ENCODE measurements at places on chromosomes 7 and 10.

DNA sequence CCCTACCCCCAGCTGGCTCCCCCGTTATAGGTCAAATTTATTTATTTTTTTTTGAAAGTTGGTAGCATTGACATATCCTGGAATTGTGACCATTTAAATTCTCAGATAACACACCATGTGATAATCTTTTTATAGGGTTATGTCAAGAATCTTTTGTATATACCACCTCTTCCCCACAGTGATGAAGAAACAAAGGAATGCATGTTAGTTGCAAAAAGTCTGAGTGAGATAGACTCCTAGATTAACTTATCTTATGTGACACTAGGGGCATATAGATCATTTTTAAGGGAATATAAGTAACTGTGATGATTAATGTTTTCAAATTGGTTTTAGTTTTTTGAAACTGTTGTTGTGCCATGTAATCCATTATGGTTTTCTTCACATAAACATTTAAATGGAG is 68.3 kb downstream of the MLLT10 start:
- no peak for DNase-seq

- peak; percentile 54 for DNase-seq
Observed at GRCh38 chr10:96511044-96511945, 2.4 kb downstream of the TLL2 start.

DNA sequence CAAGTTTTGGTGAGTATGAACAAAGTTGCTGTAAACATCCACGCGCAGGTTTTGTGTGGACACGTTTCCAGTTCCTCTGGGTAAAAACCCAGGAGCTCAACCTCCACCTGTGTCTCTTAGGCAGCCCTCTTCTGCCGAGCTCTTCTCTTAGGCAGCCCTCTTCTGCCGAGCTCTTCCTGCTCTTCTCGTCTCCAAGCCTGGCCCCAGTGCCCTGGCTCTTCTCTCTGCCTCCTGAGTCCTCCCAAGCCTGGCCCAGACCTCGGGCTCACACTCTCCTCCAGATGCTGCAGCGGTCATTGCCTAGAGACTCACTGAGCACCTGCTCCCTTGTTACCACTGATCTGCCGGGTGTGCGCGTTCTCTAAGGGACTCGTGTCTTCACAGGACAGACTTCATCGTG is 38.7 kb upstream of the BNIP3 start:
- no peak for DNase-seq

DNA sequence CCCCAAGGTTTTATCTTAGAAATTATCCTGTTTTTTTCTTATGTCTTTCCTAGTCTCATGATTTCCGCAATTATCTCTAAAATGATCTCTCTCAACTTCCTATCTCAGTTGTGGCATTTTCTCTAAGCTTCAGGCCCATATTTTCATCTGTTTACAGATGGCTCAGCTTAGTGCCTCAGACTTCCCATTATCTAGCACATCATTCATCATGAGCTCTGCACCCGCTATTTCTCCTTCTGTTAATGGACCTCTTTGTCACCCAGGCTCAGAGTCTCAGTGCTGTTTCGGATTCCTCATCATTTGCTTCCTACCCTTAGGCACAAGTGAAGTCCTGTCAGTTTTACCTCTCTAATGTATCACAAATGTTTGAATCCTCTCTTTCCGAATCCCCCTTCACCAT is 84.1 kb downstream of the BMPR1A start:
- no peak for DNase-seq

DNA sequence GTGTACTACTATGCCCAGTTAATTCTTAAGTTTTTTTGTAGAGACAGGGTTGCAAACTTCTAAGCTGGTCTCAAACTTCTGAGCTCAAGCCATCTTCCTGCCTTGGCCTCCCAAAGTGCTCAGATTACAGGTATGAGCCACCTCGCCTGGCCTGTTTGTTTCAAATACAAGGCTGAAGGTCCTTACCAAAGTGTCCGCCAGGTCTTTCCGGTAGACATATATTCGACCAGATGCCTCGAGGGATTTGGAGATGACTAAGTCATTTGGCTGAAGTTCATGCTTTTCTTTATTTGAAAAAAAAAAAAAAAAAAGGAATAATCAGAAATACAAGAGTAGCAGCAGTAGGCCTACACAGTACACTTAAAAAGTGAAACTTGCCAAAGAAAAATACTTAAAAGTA is 204.5 kb upstream of the CDCA7L start:
- no peak for DNase-seq

- no peak for DNase-seq
Observed at GRCh38 chr10:89122433-89123051, 84.6 kb downstream of the CH25H start.

DNA sequence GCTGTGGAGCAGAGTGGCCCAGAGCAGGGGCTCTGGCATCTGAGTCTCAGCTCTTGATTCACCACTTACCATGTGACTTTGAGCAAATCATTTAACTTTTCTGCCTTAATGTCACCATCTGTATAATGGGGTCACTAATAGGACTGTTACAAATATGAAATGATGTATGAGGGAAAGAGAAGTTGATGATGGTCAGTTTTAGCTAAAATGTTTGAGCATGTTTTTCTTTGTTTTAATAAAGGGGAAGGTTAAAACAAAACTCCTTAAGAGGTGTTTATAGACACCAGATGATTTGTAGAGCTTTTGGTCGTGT is 81.0 kb downstream of the CCNY start:
- DNase-seq = no peak

DNA sequence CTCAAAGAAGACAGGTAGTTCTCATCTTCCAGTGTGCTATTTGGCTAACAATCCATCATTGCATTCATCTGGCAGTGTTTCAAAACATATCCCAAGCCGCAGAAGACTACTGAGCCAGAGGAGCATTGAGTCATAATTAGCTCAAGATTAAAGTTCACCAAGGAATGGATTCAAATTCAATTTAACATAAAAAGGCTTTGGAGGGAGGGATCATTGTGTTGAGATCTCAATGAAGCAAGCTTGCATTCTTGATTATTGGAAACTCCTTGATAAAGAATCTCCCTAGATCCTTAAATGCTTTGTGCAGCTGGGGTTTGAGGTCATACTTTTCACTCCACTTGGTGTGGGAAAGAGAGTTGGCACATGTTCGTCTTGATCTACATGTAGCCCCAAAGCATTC is 142.8 kb upstream of the SEMA3A start:
- DNase-seq = no peak

DNA sequence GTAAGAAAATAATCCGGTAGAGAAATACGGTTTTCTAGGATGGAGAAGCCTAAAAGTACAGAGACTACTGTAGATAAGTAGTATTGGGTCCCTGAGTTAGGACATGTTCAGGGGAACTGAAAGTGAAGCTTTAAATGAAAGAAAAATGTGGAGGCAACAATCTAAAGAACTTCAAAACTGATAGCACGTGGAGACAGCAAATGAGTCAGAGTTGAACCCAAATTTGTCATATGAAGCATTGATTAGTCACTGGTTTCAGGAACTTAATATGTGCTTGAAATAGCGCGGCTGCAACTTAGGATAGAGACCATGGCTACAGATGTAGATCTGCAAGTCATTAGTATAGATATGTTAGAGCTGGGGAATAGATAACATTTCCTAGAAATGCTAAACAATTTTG is 1138.6 kb upstream of the SORCS1 start:
- no peak for DNase-seq

DNA sequence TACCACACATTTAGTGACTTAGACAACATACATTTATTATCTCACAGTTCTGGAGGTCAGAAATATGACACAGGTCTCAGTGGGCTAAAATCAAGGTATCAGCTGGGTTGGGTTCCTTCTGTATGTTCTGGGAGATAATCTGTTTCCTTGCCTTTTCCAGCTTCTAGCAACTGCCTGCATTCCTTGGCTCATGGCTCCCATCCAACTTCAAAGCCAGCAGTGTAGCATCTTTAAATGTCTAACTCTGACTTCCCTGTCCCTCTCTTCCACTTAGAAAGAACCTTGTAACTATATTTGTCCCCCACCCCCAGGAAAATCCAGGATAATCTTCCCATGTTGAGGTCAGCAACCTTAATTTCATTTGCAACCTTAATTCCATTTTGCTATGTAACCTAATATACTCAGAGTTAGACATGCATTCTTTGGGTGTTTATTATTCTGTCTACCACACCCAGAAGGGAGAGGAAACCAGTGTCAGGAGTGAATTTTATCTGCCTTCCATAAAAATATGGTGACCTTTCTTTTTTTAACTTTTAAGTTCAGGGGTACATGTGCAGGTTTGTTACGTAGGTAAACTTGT is 57.3 kb upstream of the SMIM30 start:
- no peak for DNase-seq

DNA sequence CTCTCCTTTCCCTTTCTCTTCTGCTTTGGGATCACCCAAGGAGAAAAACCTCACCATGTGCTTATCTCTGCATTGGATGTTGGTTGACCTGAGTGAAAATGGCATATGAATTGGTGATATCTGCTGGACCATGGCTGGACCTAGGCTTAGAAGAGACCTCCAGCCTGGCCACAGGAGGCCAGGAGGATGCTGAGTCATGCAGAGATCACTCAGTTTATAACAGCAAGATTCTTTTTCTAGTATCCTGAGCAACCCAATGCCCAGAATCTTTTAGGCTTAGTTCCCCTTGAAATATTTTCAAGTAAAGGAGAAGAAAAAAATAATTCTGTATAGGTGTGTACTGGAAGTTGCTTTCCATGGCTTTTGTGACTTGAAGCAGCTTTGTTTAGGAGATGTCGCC is 236.3 kb downstream of the KLF6 start:
- DNase-seq = no peak

GRCh38 chr7:155798673-155799439 is 13.4 kb downstream of the SHH start:
- DNase-seq = no peak

DNA sequence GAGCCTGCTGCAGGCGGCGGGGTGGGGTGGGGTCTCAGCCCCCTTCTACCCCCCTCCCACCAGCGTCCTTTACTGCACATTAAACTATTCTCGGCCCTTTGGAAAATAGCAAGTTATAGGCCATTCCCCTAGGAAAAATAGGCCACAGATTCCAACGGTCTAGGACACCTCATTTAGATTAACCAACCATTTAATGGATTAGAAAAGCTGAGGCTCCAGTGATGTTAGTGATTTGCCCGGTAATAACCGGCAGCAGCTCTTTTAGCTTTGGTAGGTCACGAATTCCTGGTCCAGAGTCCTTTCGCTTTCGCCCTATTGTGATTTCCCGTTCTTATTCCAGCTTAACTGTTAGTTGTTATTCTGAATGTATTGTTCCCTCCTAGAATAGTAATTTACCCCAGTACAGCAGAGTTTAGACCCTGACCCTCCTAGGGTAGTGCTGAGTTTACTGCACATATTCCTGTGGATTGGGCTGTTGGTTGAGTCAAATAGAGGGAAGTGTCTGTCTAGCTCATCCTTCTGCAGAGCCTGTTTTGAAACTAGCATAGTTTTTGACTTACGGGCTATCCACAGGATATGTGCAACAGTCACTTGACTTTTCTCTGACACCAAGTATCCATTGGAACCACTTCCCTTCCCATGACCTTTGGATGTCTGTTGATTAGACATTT is 754 bp downstream of the GSTO1 start:
- DNase-seq = peak; percentile 61

GRCh38 chr7:119974972-119975371 is 298.0 kb upstream of the KCND2 start:
- DNase-seq = no peak

- DNase-seq = no peak
Observed at GRCh38 chr10:132309879-132310591, 2.3 kb upstream of the STK32C start.

DNA sequence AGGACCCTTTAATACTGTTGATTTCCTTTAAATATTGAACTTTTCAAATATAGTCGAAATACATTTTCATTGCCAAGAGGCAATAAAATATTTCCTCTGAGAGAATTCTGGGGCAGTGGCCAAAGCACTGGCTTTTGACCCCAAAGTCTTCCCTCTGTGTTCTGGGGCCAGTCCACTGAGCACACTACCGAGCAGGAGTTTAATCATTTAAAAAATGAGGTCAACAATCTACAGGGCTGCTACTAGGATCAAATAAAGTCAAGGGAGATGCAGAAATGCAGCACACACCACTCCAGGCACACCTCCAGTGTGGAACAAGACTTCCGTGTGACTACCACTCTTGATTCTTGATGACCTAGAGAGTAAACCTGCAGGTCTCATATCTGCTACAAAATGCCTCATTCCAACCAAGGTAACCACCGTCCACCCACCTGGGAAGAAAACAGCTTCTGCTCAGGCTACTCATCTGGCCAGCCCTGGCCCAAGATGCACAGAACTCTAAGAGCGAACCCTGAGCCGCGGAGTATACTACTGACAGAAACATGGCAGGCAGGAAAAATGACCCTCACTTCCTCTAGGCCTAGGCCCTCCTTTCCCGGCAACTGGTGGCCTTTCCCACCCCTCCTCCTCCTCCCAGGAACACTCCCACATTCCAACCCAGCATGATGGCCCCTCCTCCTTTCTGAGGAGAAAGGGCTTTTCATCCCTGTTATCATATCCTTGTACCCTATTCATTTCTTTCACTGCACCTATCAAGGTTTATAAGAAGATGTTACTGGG is 97.7 kb downstream of the ALOX5 start:
- DNase-seq = peak; percentile 25

GRCh38 chr10:1229116-1229515 is 172.9 kb downstream of the WDR37 start:
- no peak for DNase-seq

DNA sequence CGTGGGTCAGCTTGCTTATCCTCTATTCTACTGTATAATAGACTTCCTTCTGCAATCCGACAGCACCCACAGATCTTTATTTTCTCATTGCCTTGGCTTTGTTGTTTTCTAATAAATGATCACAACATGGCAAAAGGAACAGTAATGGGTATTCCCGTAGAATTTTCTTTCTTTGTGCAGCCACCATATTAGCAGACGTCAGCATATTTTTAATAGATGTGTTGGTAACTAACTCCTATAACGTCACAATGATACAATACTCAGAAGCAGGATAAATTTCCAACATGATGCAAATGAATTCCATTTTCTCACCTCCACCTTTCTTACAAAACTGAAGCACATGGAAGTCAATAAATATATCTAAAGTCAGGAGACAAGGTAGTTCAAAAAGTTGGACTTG is 617.6 kb downstream of the MAGI2 start:
- DNase-seq = no peak

All from eye (tissue), 1 donor.